ENCODE measurements at places on chromosomes 3 and 15. TPM values are rescaled to one million over a fixed set of nuclear protein-coding genes. Genes with fewer than 3 reads are reported as not detected.

KCNAB1 gene
- total RNA-seq, result not detected

DNA sequence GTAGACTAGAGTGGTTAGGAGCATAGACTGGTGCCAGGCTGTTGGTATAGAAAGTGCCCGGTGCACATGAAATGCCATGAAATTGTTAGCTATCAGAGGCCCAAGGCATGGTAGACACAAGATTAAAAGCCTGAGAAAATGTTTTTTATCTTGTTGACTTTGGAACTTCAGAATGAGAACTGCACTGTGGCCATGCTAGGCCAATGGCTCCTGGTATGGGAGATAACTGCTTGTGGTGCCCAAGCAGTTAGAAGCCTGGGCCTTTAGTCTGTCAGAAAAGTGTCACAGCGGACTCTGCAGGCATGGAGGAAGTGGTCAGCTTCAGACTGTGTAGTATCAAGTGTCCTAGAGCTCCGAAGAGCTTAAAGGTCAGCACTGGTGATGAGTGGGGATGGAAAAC lies 11.9 kb downstream of the FYCO1 start:
- no peak for DNase-seq

WDR93 gene
- not detected for total RNA-seq

ZBBX gene
- not detected for total RNA-seq

GRCh38 chr3:16186086-16186485 lies 11.6 kb downstream of the GALNT15 start:
- no peak for DNase-seq

Data from CD8-positive, alpha-beta T cell (primary cell).